ENCODE measurements at places on chromosomes 16 and 17. TPM values are rescaled to one million over a fixed set of nuclear protein-coding genes. Genes with fewer than 3 reads are reported as not detected.

- H3K4me3 ChIP-seq = no peak overlapping the region
- H3K36me3 ChIP-seq = no peaks in the 10 kb centered on the region
- no peak for DNase-seq
- H3K4me1 ChIP-seq = no peaks in the 10 kb centered on the region
- H3K27ac ChIP-seq = no peak overlapping the region
Observed at GRCh38 chr16:67883146-67883871, 1.4 kb upstream of the NRN1L start.

- H3K27ac ChIP-seq = no peak overlapping the region
- no peaks in the 10 kb centered on the region for H3K36me3 ChIP-seq
- no peaks in the 10 kb centered on the region for H3K27me3 ChIP-seq
- DNase-seq = no peak
- no peaks in the 10 kb centered on the region for H3K4me1 ChIP-seq
Observed at GRCh38 chr16:14437426-14437825, 192.6 kb downstream of the PARN start.

GRCh38 chr16:57826706-57827625 is 24.7 kb upstream of the KIFC3 start:
- H3K27ac ChIP-seq = no peak overlapping the region
- no peak overlapping the region for H3K4me3 ChIP-seq
- H3K36me3 ChIP-seq = no peaks in the 10 kb centered on the region
- no peak for DNase-seq
- H3K4me1 ChIP-seq = no peaks in the 10 kb centered on the region

CSH1 gene
- total RNA-seq = not detected

SNX20 gene
- 0.76 TPM for total RNA-seq

TM4SF5 gene
- not detected for total RNA-seq

Data from uterus (tissue), 4 donors.